ENCODE measurements at places on chromosomes 1 and 21.

- no peak for DNase-seq
These were observed 231.9 kb downstream of the SDCCAG8 start for GRCh38 chr1:243487649-243488227.

DNA sequence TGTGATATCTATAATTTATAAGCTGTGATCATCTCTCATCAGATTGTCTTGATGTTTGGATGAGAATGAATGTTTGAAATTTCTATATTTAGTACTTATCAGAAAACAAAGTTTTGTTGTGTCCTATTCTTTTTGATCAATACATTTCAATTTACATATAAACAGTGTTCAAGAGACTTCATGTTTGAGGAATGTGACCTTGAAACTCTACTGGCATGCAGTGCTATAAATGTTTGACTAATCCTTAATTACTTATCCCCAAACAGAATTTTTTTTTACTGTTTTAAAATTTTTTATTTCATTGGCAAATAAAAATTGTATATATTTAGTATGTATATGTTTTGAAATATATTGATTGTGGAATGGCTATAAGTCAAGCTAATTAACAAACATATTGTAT, 1.5 kb upstream of the PRKAA2 start:
- DNase-seq: no peak

DNA sequence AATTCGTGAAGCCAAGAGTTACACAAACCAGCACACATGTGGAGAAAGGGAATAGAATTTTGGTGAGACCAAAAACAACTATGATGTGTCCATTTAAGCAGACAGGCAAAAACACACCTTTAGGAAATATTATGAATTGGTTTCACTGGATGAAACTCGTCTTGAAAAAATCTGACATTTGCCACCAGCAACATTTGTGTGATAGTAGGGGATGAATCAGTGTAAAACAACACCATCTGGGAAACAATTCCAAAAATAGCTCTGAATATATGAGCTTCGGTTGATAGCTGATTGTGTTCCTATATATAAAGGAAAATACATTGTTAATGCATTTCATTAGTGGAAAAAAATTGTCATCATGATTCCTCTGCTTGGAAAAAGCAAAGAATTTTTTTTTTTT, 327.8 kb downstream of the PAPPA2 start:
- DNase-seq: no peak

DNA sequence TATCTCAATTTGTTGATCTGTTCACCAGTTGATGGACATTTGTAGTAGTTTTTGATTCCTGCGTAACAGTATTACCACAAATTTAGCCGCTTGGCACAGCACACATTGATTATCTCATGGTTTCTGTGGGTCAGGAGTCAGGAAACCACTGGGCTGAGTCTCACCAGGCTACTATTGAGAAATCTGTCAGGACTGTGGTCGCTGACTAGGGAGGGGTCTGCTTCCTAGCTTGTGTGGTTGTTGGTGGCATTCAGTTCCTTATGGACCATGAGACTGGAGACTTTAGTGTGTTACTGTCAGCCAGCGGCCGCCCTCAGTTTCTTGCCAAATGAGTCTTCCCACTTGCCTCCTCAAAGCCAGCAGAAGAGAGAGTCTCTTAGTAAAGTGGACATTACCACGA, 9.8 kb downstream of the PEX14 start:
- DNase-seq: no peak

DNA sequence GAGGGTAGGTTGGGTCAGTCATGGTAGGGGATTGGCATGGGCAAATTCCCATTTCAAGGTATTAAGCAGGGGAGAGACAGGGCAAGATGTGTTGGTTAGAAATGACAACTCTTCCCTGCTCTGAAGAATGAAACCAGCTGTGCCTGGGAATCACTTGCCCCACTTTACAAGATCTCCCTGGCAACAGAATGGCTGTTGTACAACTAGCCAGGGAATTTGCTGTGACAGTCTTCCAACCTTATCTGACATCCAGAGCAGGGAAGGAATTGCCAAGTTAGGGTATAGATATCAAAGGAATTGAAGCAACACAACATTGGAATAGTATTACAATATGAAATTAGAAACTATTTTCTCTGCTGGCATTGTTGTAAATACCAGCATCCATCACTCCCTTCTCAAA, 154.7 kb downstream of the CACNA1E start:
- no peak for DNase-seq

DNA sequence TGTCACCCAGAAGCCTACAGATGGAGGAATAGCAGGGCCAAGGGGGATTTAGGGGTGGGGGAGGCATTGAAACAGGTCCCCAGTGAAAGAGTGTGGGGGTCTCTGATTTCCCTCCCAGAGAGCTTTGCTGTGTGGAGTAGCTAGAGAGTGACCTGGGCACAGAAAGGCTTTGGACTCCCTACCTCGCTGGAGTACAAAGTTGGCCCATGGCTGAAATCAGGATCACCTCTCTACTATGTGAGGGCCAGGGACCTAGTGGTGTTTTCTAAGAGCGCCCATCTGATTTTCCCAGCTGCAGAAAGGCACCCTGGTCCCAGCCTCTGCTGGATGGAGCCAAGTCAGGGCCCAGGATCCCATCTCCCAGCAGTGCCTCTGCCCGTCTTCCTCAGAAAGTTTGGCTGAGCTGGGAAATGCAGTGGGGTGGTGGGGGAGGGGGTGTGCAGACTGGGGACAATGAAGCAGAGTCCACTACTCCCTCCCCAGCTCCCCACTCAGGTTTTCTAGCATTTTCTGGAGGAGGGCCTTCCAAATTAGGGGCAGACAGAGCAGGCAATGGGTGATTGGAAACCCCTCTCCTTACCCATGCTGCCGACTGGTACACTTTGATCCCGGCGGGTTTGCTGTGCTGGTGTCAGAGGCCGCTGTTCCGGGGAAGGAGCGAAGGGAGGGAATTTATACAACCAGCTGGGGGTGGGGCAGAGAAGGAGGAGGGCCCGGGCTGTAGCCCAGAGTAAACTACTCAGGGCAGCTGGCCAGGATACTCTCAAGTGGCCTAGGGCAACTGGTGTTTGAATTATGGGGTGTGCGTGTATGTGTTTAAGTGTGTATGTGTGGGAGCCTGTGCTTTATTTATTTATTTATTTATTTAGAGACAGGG, at the start of gene SELENBP1:
TSS of gene SELENBP1 (minus strand) at position 648 of the 877 bp plus-strand sequence. CDS start at position 584, 64 bp downstream.
- peak; percentile 46 for DNase-seq

DNA sequence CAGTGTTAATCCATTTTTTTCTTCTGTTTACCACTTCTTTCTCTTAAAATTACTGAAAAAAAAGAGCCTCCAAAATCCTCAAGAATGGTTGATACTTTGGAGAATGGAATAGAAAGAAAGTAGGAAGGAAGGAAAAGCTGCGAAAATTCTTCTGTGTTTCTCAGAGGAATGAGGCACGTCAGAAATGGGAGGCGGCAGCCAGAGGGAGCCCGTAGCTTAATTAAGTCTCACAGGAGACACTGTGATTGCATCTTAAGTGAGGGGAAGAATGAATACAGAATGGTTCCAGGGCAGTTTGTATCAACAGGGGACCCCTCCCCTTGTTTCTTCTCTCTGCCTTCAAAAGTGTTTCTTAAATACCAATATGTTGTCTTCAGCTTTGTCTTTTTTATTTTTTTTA, 1099.5 kb downstream of the PLA2G4A start:
- no peak for DNase-seq

DNA sequence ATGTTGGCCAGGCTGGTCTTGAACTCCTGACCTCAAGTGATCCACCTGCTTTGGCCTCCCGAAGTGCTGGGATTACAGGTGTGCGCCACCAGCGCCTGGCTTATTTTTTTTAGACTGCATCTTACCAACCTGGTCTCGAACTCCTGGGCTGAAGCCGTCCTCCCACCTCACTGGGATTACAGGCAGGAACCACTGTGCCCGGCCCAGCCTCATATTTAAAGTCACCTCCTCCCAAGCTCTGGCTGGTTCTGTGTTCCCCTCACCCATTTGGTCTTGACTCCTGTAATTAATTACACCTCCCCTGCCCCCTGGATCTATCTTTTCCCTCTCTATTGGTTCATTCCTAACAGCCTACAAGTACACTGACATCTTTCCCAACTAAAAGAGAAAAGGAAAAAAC, 1.7 kb upstream of the EXOSC10 start:
- no peak for DNase-seq

- no peak for DNase-seq
These were observed 185.7 kb upstream of the VAMP3 start for GRCh38 chr1:7585216-7585907.

- DNase-seq: no peak
These were observed 2.0 kb upstream of the ANGEL2 start for GRCh38 chr1:213017447-213018273.

DNA sequence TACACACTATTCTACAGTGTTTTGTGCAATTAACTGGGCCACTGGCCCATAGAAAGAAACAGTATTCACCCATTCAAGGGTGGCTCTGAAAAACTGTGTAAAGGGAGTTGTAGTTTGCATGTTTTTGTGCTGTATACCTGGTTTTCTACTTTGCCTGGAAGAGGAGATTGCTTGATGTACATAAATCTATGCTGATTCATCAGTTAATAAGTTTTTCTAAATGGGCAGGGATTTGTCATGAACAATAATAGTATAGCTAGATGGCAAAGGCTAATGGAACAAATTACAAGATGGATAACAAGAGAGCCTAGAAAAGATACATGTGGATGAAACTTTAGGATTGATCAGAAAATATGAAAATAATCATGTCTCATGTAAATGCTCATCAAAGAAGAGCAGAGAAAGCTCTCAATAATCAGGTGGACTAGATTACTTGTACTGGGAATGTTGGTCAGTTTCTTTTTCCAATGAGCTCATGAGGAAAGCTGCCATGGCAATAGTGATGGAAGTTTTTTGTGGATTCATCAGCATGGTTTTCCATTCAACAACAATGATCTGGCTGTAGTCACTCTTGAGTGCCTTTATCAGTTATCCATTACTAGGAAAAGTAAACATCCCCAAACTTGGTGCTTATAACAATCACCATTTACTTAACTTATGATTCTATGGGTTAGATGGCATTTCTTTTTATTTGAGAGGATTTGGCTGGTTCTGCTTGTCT, 602.8 kb downstream of the BRINP3 start:
- DNase-seq: no peak

- DNase-seq: peak; percentile 45
These were observed 643 bp upstream of the MOV10 start for GRCh38 chr1:112673592-112674439.

DNA sequence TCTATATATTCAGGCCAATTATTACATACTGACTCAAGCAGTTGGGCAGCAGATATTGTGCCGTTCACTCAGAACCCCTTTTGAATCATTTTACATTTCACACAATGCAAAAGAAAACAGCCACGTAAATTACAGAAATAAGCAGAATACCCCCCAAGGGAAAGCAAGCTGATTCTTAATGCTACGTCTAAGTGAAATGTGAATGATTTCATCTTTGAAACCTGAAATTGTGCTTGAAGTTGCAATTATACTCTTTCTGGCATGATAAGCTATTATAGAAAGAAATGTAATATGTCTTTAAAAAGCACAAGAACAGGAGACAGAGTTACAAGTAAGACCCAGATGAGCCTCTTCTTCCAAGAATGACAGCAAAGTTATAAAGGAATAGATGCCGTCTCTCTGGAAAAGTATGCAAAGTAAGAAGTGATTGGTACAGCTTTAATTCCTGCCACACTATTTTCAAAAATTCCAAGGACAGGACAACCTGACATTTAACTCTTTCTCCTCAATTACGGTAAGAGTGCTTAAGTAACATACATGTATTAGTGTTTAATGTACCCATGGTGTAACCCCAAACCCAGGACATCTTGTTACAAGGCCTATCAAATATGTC, 891.5 kb upstream of the ADGRL2 start:
- DNase-seq: no peak

DNA sequence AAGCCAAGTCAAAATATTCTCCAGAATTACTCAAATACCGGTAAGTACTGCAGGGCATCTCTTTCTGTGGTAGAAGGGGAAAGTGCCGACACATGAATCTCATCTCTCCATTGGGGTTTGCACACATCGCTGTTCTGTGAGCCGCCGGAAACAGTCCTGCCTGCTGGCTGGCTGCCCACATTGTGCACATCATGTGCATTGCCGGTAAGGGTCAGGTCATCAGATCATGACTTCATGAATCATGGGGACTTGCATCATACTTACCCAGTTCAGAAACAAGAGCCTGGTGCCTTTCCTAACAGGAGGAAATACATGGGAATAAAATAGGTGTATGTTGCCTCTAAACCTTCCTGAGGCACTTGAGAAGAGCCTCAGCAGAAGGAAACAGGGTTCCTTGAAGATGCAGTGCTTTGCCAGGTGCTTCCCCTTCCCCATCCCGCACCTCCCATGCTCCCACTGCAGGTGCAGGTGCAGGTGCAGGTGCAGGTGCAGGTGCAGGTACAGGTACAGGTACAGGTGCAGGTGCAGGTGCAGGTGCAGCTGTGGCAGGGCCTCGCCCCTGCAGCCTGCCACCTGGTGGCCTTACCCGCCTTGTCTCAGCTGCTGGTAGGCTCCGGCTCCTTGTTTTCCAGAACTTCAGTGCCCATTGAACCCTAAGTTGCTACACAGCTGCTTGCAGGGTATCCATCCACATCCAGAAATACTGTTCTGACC, 26.5 kb downstream of the GPR137B start:
- DNase-seq: no peak

GRCh38 chr1:171179318-171180227, 5.5 kb upstream of the FMO2 start:
- DNase-seq: no peak

DNA sequence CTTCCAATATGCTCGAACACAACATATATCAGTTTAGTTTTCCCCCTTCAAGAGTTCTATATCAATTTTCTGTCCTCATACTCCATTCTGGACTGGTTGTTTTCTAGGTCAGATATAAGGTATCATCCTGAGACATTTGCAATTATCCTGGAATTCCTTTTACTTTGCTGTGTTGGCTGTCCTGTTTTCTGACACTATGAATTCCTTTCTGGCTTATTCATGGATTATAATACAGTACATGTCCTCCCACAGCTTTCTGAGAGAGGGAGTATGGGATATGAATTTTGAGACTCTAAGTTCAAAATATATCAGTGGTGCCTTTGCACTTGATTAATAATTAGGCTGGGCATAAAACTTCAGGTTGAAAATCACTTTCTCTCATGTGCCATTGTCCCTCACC, 11.9 kb downstream of the PHTF1 start:
- DNase-seq: no peak

GRCh38 chr1:228142155-228142691, 2.1 kb downstream of the GUK1 start:
- no peak for DNase-seq

GRCh38 chr1:62333441-62333840, 14.2 kb upstream of the KANK4 start:
- no peak for DNase-seq

Data from GM04503 (cell line).